ENCODE measurements at places on chromosomes 16 and 17. TPM values are rescaled to one million over a fixed set of nuclear protein-coding genes. Genes with fewer than 3 reads are reported as not detected.

Gene ASIC2
- total RNA-seq: 2.2 TPM

Gene SOCS7
- 15.2 TPM for total RNA-seq

Gene PLEKHH3
- 22.6 TPM for total RNA-seq

Gene ADAD2
- total RNA-seq: not detected

Gene EVPLL
- total RNA-seq: not detected

Gene SEPTIN12
- total RNA-seq: not detected

Gene DYNLRB2
- 0.29 TPM for total RNA-seq

Gene ARL17A
- 4.6 TPM for total RNA-seq

Gene ABCA6
- not detected for total RNA-seq

Gene CCL7
- total RNA-seq: 0.12 TPM

Gene GNG13
- not detected for total RNA-seq

Gene CASKIN1
- total RNA-seq: 0.56 TPM

Gene TUBD1
- 12.4 TPM for total RNA-seq

Gene KRTAP17-1
- total RNA-seq: not detected

Gene NOS2
- 0.13 TPM for total RNA-seq

Gene NPIPB5
- total RNA-seq: 25.5 TPM

Gene DHRS7C
- total RNA-seq: not detected

Gene CIITA
- total RNA-seq: 0.15 TPM

Gene TBC1D28
- total RNA-seq: not detected

Gene FBXO39
- not detected for total RNA-seq

Gene SLC35G6
- total RNA-seq: not detected

Gene CTRB2
- not detected for total RNA-seq

Gene AURKB
- 169 TPM for total RNA-seq

Gene AIPL1
- total RNA-seq: not detected

Gene HAS3
- total RNA-seq: 44.1 TPM

Gene EIF3C
- total RNA-seq: 359 TPM

Gene PRSS27
- total RNA-seq: 1.2 TPM

Gene DLX3
- 0.15 TPM for total RNA-seq

All from A549 treated with CORT108297 at 1 μM for 4 hours (cell line).